ENCODE measurements at places on chromosomes 2 and 18.

DNA sequence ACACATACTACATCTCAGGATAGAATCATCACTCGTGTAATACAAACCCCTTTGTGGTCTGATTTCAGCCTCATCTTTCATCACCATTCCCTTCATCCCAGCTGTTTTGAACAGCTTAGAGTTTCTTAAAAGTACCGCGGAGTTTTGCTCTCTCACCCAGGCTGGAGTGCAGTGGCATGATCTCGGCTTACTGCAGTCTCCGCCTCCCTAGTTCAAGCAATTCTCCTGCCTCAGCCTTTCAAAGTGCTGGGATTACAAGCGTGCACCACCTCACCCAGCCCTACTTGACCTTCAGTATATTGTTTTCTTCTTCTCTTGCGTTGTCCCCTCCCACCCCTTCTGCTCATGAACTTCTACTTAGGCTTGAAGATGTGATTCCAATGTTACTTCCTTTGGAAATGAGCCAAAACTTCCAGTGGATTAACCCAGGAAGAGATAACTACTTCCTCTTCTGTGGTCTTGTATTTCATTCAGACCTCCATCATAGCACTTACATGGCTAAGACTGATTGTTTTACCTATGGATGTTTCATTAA lies 15.8 kb downstream of the ERLEC1 start:
- DNase-seq: no peak

- DNase-seq: no peak
Measured at GRCh38 chr2:171516793-171517192, 5.5 kb upstream of the CYBRD1 start.

- DNase-seq: no peak
Measured at GRCh38 chr2:39632876-39633275, 32.8 kb upstream of the TMEM178A start.

DNA sequence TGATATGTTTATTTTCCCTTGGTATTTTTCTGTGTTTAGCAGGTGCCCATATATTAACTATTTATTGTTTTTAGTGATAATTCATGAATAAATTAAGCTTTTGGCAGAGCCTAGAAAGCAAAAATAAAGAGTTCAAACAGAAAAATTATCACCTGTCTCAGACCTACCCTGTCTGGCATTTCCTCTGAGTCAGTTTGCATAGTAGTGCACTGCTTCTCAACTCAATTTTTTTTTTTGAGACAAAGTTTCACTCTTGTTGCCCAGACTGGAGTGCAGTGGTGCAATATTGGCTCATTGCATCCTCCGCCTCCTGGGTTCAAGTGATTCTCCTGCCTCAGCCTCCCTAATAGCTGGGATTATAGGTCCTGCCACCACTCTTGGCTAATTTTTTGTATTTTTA lies 793.9 kb downstream of the SUCLG1 start:
- no peak for DNase-seq

DNA sequence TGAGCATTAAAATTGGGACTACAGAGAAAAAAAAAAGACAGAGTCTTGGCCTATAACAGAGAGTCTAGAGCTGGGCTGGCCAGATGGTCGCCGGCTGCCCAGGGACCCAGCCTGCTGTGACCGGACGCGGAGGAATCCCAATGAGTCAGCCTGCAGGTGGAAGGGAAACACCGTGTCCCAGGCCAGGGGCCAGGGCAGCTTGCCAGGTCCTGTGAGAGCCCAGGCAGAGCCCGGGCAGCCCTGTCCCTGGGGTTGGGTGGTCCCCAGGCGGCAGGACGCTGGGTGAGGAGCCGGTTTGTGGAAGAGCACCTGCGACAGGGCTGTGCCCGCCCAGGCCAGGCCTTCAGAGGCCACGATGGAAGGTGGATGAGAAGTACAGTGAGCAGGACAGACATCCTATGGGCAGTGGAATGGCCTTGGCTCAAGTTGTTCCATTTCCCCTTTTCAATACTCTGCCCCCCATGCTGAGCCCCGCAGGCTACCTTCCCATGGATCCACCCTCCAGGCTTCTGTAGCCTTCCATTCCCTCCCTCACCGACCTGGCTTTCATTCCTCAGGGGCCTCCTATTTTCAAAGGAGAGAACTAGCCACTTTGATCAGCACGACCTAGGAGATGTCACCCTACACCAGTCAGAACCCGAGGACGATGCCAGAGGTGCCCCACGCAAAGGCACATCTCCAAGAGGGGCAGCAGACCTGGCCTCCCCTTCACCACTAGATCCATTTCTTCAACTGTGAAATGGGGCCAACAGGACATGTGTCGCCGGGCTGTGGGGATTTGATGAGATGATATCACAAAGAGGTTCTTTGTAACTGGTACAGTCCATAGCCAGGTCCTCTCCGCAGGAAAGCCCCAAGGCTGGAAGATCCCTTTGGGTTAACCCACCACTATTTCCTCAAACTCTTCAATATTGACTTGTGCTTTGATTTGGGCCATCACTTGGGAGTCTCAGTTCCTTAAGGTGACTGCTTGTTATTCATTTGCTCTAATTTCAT lies 87.5 kb downstream of the POLR1A start:
- no peak for DNase-seq

GRCh38 chr2:174337337-174338146 lies 2.8 kb downstream of the SP9 start:
- DNase-seq: no peak

GRCh38 chr2:25187729-25188350 lies 19.5 kb upstream of the POMC start:
- no peak for DNase-seq

- DNase-seq: no peak
Measured at GRCh38 chr2:129829588-129829987, 149.9 kb upstream of the RAB6C start.

GRCh38 chr2:191845876-191846514 lies 893 bp downstream of the CAVIN2 start:
- no peak for DNase-seq

DNA sequence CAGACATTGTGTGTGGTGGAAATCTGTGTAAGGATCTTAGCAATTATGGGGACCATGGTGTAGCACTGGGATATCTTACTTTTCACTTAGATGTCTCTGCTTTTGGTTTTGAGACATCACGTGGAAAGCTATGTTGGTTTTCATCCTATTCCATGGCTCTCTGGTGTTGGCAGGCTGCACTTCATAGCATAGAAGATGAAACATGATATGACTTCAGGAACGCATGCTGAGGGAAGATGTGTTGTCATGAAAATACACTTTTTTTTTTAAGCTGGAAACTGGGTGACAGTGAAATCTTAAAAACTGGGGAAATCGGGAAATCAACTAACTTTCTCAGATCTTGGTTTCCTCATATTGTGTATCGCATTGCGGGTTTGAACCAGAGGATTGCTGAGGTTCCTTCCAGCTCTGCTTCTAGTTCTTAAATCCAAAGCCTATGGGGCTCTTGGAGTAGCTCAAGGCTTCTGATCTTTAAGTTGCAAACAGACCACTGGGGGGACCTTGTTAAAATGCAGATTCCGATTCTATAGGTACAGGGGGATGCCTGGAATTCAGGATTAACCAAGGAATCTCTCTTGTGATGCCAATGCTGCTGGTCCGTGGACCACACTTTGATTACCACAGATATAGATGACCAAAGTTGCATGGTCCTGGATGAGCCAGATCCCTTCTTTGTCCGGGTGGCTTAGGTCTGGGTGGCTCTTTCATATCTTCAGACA lies 160.7 kb downstream of the SH3RF3 start:
- no peak for DNase-seq
